WERI-Rb-1 (cell line): ENCODE measurements at places on chromosomes 4 and X.
A peak's percentile ranks its signal among the peaks of the same experiment; 100 is the strongest.

- no peak for DNase-seq
These were observed 67.7 kb downstream of the MID1IP1 start for GRCh38 chrX:38868941-38869401.

- no peak for DNase-seq
These were observed 159.3 kb downstream of the PTCHD1 start for GRCh38 chrX:23493941-23494374.

DNA sequence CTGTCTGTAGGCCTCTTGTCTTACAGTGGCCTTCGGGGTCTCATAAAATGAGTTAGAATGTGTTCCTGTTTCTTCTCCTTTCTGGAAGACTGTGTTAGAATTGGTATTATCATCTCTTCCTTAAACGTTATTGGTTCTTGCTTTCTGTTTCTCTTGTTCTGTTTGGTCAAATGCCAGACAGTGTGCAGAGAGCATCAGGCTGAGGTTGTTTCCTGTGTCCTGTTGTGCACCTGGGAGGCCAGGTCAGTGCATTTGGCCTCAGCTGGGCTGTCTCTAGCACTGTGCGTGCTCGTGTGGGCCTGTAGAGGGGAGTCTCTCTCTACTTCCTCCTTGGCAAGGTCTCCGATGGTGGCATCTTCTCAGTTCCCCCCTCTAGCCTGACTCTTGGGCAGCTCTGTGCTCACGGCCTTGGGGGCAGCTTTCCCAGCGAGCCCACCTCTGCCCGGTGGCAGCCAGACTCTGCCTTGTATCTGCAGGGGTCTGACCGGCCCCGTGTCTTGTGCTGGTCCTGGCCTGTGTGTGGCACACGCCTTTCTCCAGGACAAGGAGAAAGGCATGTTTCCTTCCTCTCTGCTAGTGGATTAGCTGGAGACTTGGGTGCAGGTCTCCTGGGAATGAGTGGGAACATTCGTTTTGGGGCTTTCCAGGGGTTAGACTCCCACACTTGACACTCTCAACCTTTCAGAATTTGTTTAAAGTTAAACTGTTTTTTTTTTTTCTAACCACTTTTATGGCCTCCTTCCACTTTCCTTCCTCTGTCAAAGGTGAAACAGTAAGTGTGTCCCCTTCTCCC is 62.3 kb downstream of the FAM193A start:
- no peak for DNase-seq

- DNase-seq, result no peak
These were observed 76.0 kb upstream of the SRD5A3 start for GRCh38 chr4:55269995-55270394.

DNA sequence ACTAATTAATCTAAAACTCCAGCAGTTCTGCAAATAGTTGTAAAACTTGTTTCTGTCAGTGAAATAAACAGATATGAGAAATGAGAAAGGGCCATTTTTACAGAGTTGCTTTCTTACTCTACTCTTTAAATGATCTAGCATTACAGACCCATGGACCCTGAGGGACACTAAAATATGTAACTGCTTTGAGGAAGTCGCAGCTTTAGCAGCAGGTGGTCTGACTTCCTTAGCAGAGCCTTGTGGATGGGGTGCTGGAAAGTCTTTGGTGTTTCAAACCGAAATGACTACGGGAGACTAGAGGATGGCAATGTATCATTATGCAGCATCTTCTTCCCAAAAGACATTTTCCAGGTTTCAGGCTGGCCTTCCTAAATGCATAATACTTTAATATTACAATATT is 18.7 kb downstream of the SHISA3 start:
- DNase-seq, result no peak

- DNase-seq, result peak; percentile 59
These were observed 338.9 kb upstream of the FAM241A start for GRCh38 chr4:111806331-111806730.

DNA sequence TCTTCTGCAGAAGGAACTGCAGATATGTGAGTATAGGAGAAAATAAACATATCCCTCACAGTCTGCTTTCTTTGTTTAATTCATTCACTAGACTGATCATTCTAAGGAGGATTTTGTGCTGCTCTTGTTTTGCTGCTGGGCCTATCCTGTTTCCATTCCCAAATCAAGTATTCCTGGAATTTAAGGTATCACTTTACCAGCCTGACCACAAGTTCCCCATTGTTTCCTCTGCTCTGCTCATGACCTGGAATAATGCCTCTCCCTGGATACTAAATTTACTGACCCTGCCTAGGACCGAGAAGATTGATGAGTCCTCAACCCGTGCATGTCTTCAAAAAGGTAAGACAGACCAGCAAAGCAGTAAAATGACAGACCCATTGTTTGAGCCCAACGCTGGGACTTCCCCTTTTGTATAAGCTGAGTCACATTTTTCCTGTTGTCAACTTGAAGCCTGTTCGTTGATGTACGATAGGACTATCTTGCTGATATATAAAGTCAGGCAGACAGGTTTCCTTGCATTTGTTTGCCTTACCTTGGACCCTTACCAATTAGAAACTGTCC is 85.5 kb upstream of the TET2 start:
- DNase-seq, result no peak

- no peak for DNase-seq
These were observed 9.8 kb upstream of the P2RY8 start for GRCh38 chrX:1546691-1547251.

- no peak for DNase-seq
These were observed 79.1 kb downstream of the MID1IP1 start for GRCh38 chrX:38880296-38880854.

DNA sequence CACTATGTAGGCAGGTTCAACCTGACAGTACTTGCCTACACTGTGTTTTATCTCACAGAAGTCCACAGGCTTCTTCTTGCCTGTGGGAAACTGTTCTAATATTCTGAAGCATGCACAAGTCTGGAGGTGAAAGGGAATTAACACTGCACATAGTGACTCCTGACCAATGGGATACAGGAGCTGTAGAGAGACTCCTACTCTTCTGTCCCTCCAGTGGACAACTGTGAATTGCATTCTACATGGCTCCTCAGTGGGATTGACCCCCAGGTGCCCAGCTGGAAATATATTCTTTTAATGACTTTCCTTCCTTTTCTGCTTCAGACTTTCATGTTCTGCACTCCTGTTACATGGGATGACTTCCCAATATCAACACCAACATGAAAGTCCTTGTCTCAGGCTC is 8.2 kb upstream of the YIPF6 start:
- peak; percentile 22 for DNase-seq

GRCh38 chrX:139815771-139816170 is 107.8 kb upstream of the MCF2 start:
- DNase-seq, result no peak

GRCh38 chr4:185381288-185382196 is 14.2 kb downstream of the LRP2BP start:
- no peak for DNase-seq
